ENCODE measurements at places on chromosomes 7 and 10. TPM values are rescaled to one million over a fixed set of nuclear protein-coding genes. Genes with fewer than 3 reads are reported as not detected.

- no peak overlapping the region for H3K4me3 ChIP-seq
- DNase-seq: no peak
- H3K27ac ChIP-seq: no peak overlapping the region
Measured at GRCh38 chr10:49365675-49366415, 30.0 kb downstream of the DRGX start.

- no peak overlapping the region for H3K4me3 ChIP-seq
- H3K27ac ChIP-seq: no peak overlapping the region
- H3K36me3 ChIP-seq: no peaks in the 10 kb centered on the region
- H3K27me3 ChIP-seq: no peaks in the 10 kb centered on the region
Measured at GRCh38 chr10:73209705-73210104, 37.4 kb downstream of the DNAJC9 start.

The SLC13A1 gene
- not detected for total RNA-seq

The FAM25G gene
- total RNA-seq: not detected

DNA sequence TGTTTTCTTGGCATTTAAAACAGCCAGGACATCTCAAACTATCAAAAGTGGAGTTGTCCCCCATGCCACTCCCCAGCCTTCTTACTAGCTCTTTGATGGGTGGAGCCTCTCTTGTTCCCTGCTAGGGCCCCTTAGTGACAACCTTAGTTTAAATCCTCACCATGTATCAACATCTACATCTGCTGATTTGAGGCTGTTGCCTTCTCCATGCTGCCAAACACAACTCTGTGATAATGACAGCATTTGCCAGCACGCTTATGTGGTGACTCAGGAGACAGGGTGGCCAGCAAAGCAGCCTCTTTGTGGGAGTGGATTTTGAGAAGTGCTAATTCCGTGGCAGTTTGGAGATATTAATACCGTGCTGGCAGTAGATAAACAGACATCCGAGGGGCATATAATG, 145.4 kb downstream of the LRRC4 start:
- H3K36me3 ChIP-seq: no peaks in the 10 kb centered on the region
- no peak for DNase-seq
- H3K4me3 ChIP-seq: no peak overlapping the region
- peaks cover 4% of the 10 kb centered on the region for H3K4me1 ChIP-seq
- no peak overlapping the region for H3K27ac ChIP-seq

Measured in spleen (tissue), 13 donors.